ENCODE measurements at places on chromosomes 5 and 9. TPM values are rescaled to one million over a fixed set of nuclear protein-coding genes. Genes with fewer than 3 reads are reported as not detected.

DNA sequence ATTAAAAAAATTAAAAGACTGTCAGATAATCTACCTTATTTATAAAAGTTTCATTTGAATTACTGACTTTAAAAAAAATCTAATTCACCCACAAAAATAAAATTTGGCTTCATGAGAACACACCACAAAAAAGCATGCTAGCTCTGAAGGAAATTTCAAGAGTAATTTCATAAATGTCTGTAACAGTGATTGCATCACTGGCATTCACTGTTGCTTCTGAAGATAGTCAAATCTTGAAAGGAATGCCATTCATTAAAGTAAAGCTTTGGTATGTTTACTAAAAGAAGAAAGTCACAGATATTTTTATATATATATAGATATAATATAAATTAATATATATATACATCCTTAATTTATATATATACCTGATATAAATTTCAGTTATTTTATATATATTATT, 43.4 kb downstream of the NADK2 start:
- DNase-seq = no peak

DNA sequence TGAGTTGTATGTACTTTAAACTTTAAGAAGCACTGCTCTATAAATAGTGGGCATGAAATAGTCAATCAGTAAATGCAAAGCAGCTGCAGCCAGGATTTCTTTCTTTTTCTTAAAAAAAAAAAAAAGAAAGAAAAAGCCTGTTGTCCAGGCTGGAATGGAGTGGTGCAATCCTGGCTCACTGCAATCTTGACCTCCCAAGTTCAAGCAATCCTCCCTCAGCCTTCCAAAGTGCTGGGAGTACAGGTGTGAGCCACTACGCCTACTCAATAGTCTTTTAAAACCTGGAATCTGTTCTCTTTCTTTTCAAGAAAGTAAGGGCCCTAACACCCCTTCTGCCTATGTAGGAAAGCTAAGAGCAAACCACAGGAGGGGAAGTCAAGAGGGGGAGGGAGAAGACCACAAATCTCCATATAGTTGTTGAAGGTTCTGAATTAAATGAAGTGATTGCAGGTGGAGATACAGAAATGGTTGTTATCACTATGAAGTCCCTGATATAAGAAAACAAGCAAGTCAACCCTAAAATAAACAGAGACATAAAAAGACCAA, 20.6 kb upstream of the TPD52L3 start:
- no peak for DNase-seq

DNA sequence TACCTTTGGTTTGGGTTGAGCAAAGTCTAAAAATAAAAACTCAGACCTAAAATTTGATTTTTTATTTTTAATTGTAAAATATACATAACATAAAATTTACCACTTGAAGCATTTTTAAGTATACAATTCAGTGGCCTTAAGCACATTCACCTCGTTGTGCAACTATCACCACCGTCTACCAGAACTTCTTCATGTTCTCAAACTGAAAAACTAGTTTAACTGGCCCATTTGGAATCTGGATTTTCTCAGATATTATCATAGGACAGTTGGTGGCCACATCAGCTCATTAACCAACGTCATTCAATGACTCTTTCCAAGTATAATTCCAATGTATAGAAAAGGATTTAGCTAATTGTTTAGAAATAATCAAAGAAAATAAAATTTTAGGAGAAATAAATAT, 319.3 kb downstream of the TLE1 start:
- no peak for DNase-seq

TAF11L2 gene
- total RNA-seq = not detected

FBP2 gene
- total RNA-seq = not detected

Measured in occipital lobe (tissue), 3 donors.